ENCODE measurements at places on chromosomes 1 and 21. TPM values are rescaled to one million over a fixed set of nuclear protein-coding genes. Genes with fewer than 3 reads are reported as not detected.

The KCNQ4 gene
- total RNA-seq = 0.76 TPM

The IL20 gene
- total RNA-seq = not detected

The ASCL5 gene
- total RNA-seq = not detected

The TMPRSS3 gene
- total RNA-seq = 0.71 TPM

The AK5 gene
- 0.91 TPM for total RNA-seq

The CBS gene
- total RNA-seq = 232 TPM

The LRRC38 gene
- total RNA-seq = not detected

The ARHGEF10L gene
- total RNA-seq = 89.8 TPM

The GMEB1 gene
- total RNA-seq = 21.2 TPM

The GLIS1 gene
- total RNA-seq = 0.76 TPM

The AKR7A3 gene
- total RNA-seq = 1.9 TPM

The VWA5B1 gene
- total RNA-seq = 0.10 TPM

The RRP1B gene
- 41.2 TPM for total RNA-seq

The FCER1A gene
- total RNA-seq = not detected

The IFT25 gene
- 11.3 TPM for total RNA-seq

The ACKR1 gene
- total RNA-seq = 13.5 TPM

The SELP gene
- not detected for total RNA-seq

The SV2A gene
- total RNA-seq = 34.9 TPM

The SPRR2G gene
- total RNA-seq = not detected

The NKAIN1 gene
- total RNA-seq = 263 TPM

The PDE4B gene
- 7.2 TPM for total RNA-seq

The SASS6 gene
- total RNA-seq = 4.0 TPM

The UBL4B gene
- total RNA-seq = not detected

The LRRC3 gene
- total RNA-seq = 5.8 TPM

The MATN1 gene
- 0.22 TPM for total RNA-seq

The SPRR5 gene
- not detected for total RNA-seq

The NLRP3 gene
- not detected for total RNA-seq

The CD48 gene
- not detected for total RNA-seq

The ECM1 gene
- total RNA-seq = 2.8 TPM

The GJC2 gene
- 3.0 TPM for total RNA-seq

The CFHR3 gene
- total RNA-seq = not detected

The FCAMR gene
- not detected for total RNA-seq

The BSND gene
- not detected for total RNA-seq

The ADAM30 gene
- not detected for total RNA-seq

The VANGL1 gene
- total RNA-seq = 4.6 TPM

The SLC25A24 gene
- 55.3 TPM for total RNA-seq

The MTARC1 gene
- 22.0 TPM for total RNA-seq

The ARID1A gene
- 187 TPM for total RNA-seq

The S100A7A gene
- not detected for total RNA-seq

The SYCP1 gene
- not detected for total RNA-seq

The KCNT2 gene
- 126 TPM for total RNA-seq

The NCAM2 gene
- 4.3 TPM for total RNA-seq

The CD5L gene
- not detected for total RNA-seq

The PYHIN1 gene
- total RNA-seq = not detected

The LRRC53 gene
- 0.42 TPM for total RNA-seq

The TPTE gene
- total RNA-seq = not detected

The EFNA1 gene
- total RNA-seq = 1.7 TPM

The ETV3L gene
- not detected for total RNA-seq

The KRTAP13-3 gene
- total RNA-seq = not detected

Data from glutamatergic neuron (in vitro differentiated cells).